ENCODE measurements at places on chromosomes 1 and 21.

GRCh38 chr1:170407138-170407537, 124.8 kb upstream of the GORAB start:
- DNase-seq = no peak

DNA sequence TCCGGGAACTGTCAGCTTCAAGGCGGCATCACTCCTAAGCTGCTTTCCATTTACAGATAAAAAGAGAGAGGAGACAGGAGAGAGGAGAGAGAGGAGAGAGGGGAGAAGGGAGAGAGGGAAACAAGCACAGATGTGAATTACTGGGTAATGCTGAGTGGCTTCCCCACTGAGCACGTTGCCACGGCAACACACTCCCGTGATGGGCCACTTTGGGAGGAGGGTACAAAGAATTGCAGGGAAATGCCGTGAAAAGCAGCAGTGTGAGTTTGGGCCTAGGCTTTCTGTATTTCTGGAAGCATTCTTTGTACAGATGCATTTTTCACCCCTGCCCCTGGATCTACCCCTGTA, 128.0 kb upstream of the IRF2BP2 start:
- no peak for DNase-seq

GRCh38 chr1:67312615-67313014, 4.9 kb downstream of the IL12RB2 start:
- no peak for DNase-seq

DNA sequence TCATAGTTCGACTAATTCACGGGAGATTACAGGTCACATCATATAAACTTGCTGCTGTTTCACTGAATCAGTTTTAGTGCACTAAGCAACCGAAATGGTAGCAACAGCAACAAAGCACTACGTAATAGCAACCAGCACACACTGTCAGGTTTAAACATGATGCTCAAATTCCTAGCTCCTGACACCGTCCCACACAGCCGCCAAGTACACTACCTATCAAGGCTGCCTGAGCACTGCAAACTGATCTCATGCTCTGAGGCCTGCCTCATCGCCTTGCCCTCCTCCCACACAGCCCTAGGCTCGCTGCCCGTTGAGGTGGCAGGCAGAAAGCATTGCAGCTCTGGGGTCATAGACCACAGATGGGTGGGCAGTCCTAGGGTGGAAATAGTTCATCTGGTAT, 12.4 kb downstream of the LAMC2 start:
- peak; percentile 96 for DNase-seq

DNA sequence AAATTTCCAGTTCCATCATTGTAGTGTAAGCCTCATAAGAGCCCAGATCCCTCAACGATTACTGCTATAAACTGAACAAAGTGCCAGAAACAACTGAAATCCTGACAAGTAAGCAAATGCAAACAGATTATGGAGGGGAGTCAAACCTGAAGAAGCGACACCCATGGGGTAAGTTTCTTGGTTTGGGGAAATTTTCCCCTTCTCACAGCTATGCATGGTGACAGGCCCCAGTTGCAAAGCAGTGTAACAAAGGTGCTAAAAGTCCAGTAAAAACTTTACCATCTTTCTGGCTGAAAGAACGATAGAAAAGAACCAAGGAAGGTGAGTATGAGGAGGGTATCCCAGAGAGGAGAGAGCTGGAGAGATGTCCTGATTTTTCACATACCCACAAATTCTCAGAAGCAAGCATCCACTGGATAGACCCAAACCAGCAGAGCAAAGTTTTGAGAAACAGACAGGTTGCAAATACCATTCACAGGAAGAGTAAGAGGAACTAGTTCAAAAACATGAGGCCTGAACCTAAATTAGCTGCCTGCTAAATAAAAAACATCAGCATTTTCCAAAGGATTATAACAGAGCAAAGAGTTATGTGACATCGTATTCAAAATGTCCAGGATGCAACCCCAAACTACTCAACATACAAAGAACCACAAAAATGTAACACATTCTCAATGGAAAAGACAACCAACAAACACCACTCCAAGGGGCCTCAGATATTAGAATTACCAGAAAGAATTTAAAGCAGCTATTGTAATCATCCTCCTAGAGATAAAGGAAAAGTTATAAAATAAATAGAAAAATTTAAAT, 14.5 kb downstream of the SCYL3 start:
- no peak for DNase-seq

- DNase-seq = no peak
Measured at GRCh38 chr1:32864375-32865019, 6.2 kb downstream of the FNDC5 start.

- DNase-seq = no peak
Measured at GRCh38 chr1:64049900-64050540, 153.4 kb upstream of the UBE2U start.

GRCh38 chr1:151718011-151718431, 1.4 kb upstream of the CELF3 start:
- DNase-seq = no peak

DNA sequence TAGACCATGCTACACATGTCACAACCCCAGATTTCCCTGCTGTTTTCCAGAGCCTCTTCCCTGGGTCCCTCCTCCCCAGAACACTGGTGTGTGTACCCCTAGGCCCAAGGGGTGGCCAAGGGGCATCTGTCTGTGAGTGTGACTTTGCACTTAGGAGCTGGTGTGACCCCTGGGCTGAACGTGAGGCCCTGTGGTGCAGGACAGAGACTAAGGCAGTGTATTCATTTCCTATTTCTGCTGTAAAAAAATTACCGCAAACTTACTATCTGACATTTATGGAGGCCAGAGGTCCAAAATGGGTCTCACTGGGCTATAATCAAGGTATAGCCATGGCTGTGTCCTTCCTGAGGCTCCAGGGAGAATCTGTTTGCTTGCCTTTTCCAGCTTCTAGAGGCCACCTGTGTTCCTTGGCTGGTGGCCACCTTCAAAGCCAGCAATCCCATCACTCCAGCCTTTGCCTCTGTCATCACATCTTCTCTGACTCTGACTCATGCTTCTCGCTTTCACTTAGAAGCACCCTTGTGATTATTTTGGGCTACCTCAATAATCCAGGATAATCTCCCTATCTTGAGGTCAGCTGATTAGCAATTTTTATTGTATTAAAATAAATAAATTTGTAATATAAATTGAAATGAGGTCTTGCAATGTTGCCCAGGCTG, 24.0 kb upstream of the ELOA start:
- DNase-seq = no peak

GRCh38 chr1:51962486-51963356, 27.8 kb downstream of the RAB3B start:
- DNase-seq = no peak

DNA sequence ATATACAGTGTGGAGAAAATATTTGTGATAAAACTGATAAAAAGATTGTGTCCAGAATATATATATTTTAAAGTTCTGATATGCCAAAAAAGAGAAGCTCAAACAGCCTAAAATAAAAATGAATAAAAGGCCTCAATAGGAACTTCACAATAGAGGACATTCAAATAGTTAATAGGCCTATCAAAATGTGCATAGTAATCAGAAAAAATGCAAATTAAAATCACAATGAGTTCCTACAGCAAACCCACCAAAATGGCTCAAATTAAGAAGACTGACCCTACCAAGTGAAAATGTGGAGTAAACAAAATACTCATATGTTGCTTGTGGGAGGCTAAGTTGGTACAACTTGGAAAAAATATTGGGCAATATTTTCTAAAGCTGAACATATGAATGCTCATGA, 57.6 kb upstream of the COG2 start:
- DNase-seq = no peak

- DNase-seq = no peak
Measured at GRCh38 chr1:63000508-63000907, 216.6 kb downstream of the ATG4C start.

- no peak for DNase-seq
Measured at GRCh38 chr1:34885405-34886247, 26.1 kb upstream of the SMIM12 start.

DNA sequence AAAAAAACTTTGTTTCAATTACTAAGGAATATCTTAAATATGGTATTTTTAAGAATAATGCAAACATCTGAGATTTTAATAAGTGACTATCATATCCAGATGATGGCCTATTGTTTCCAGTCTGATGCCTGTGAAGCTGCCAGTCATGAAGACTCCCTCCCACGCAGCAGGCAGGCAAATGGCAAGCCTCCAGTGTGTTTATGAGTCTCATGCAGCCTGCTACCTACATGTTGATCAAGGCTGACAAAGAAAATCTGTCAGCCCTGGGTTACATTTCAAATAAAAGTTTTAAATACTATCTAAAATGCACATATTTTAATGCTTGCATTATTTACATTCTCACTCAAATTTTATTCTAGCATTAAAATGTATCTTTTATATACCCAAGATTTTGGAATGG, 137.6 kb upstream of the RNPC3 start:
- no peak for DNase-seq

DNA sequence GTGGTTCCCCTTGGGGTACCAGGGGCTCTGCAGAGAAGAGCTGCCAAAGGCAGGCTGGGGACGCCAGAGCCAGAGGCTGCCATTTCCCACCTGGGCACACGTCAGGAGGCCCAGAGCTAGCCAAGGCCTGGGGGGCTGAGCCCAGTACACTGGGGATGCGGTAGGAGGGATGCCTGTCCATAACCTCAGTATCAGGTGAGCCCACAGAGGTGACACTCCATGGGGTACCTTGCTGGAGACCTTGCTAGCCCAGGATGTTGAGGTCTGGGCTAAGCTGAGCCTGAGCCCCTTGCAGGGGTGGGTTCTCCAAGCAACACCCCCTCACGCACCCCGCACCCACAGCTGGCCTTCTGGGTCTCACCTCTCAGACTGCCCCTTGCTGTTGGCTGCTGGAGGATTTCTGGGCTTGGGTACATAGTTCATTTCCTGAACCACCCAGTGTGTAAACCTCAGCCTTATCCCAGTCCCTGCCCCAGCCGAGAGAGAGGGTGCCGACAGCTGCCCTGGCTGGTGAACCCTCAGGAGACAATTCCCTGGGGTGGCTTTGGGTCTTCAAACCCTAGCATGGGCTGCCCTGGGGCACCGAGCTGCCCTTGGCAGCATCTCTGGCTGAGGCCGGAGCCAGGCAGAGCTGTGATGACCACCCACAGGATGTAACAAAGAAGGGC, 92.5 kb upstream of the VAMP3 start:
- DNase-seq = no peak

DNA sequence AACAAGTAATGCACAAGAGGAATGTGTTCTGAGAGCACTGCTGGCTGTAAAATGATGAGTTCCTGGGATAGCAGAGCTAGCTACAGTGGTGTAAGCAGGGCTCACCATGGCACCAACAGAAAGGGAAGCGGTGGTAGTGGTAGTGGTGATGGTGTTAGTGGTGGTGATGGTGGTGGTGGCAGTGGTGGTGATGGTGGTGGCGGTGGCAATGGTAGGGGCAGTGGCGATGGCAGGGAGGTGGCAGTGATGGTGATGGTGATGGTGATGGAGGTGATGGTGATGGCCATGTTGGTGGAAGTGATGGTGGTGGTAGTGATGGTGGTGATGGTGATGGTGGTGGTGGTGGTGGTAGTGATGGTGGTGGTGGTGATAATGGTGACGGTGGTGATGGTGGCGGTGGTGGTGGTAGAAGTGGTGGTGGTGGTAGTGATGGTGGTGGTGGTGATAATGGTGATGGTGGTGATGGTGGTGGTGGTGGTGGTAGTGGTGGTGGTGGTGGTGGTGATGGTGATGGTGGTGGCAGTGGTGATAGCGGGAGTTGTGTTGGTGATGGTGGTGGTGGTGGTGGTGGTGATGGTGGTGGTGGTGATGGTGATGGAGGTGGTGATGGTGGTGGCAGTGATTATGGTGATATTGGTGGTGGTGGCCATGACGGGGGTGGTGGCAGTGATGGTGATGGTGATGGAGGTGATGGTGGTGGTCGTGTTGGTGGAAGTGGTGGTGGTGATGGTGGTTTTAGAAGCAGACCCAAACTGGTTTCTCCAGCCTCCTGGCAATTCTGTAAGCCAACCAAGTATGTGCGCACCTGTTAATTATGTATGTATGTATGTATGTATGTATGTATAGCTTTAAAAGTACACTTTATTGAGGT, 254.1 kb downstream of the TRABD2B start:
- no peak for DNase-seq

GRCh38 chr1:111559736-111560279, 56.4 kb upstream of the ADORA3 start:
- peak; percentile 93 for DNase-seq

- DNase-seq = no peak
Measured at GRCh38 chr1:31510304-31510703, 66.0 kb upstream of the TINAGL1 start.

DNA sequence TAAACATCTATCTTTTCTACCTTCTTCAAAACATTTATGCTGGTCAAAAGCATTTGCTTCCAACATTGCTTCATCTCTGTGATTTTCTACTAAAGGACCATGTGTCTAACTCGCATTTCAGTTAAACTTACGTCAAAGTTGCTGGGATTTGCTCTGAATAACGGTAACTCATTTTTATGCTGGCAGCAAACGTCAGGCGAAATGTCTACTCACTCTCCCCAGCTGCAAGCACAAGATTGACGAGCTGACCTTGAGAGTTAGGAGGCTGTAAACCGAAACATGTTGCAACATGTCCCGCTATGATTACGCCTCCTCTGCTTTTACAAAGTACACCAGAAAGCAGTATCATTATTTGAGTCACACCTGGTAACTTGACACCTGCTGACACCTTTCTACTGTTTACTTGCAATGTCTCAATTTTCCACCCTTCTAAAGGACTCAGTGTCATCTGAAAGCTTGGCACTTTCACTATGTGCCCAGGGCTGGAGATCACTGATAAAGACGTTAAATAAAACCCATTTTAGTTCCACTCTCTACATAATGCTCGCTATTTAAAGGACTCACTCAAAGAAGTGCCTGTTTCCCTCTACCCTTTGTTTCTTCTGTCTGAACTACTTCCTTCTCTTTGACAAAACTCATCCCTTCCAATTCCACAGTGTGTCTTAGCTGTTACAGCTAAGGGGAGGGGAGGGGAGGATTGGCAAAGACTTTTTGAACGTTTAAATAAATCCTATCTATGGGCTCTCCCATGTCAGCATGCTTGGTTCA, 111.9 kb downstream of the PTPN14 start:
- peak; percentile 73 for DNase-seq

DNA sequence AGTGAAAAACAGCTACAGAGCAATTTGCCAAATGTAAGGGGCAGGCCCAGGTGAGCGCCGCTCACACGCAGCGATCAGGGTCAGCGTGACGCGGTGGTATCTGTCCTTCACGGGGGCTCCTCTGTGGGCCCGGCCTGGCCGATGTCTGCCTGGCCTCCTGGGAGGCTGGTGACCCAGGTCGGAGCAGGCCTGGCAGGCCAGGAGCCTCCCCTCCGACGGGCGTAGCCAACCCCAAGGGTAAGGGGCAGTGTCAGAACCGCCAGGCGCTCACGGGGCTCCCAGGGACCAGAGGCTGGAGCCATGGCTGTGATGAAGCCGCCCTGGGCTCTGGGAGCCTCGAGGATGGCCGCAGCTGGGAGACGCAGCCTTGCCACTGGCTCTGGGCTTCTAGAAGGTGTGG, 72.1 kb downstream of the MORN1 start:
- no peak for DNase-seq

DNA sequence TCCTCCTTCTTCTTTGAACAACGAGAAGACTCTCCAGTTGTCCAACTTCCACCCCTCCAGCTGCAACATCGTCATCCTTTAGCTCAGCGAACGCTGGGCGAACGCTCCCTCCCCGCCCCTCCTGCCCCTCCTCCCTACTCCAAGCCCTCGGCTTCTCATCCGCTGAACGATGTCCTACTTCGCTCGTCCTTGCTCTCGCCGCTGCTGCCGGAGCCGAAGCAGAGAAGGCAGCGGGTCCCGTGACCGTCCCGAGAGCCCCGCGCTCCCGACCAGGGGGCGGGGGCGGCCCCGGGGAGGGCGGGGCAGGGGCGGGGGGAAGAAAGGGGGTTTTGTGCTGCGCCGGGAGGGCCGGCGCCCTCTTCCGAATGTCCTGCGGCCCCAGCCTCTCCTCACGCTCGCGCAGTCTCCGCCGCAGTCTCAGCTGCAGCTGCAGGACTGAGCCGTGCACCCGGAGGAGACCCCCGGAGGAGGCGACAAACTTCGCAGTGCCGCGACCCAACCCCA, at the start of gene BCAN:
TSS of gene BCAN (plus strand) at position 357 of the 504 bp plus-strand sequence. CDS start 3,938 bp downstream, outside the sequence.
- no peak for DNase-seq
